ENCODE measurements at places on chromosomes 2 and 18.

DNA sequence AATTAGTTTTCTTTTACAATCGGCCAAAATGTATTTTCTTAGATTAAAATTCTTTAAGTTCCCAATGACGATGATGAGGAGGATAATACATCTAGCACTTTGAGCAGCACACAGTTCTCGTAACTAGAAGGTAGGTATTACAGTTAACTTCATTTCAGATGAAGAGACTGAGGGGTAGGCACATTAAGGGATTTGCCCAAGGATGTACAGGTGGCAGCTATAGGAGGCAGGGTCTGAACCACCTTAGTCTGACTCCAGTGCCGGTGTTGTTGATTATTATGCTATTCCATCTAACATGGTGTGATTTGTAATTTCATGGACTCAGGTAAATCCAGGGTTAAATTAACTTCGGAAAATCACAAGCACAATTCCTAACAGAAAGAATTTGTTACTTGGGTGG lies 1.1 kb downstream of the CD28 start:
- DNase-seq: no peak

- no peak for DNase-seq
Measured at GRCh38 chr2:53515435-53516332, 251.9 kb upstream of the CHAC2 start.

- peak; percentile 30 for DNase-seq
Measured at GRCh38 chr2:61017003-61017555, 441 bp upstream of the PEX13 start.

DNA sequence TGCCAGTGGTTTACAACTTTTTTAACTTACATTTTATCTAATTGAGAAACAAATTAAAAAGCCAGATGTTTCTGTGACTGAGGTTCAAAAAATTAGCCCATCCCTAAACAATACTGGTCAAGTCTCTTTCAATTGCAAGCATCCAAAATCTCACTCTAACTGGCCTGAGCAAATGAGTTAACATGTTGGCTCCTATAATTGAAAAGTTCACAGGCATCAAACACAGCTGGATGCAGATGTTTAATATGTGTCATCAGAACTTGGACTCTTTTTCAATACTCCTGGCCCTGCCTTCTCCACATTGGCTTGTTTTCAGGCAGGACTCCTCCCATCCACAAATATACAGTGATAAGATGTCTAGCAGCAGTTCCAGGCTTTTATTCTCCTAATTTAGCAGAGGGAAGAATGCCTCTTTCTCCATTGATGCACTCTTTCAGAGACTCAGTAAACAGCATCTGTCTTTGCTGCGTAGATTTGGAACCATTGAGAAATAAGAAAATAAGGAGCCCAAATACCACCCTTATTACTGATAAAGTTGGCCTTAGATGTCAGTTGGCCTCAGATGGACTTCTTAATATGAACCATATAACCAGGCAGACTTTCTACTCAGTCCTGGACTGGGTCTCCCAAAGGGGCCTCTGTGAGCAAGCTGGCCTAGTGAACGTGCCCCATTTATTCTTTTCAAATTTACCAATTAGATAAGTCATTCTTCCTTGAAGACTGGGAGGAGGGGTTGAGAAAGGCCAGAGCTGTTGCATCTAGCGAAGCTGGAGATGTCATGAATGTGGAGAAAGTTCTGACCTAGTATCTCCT lies 30.4 kb upstream of the FN1 start:
- no peak for DNase-seq

DNA sequence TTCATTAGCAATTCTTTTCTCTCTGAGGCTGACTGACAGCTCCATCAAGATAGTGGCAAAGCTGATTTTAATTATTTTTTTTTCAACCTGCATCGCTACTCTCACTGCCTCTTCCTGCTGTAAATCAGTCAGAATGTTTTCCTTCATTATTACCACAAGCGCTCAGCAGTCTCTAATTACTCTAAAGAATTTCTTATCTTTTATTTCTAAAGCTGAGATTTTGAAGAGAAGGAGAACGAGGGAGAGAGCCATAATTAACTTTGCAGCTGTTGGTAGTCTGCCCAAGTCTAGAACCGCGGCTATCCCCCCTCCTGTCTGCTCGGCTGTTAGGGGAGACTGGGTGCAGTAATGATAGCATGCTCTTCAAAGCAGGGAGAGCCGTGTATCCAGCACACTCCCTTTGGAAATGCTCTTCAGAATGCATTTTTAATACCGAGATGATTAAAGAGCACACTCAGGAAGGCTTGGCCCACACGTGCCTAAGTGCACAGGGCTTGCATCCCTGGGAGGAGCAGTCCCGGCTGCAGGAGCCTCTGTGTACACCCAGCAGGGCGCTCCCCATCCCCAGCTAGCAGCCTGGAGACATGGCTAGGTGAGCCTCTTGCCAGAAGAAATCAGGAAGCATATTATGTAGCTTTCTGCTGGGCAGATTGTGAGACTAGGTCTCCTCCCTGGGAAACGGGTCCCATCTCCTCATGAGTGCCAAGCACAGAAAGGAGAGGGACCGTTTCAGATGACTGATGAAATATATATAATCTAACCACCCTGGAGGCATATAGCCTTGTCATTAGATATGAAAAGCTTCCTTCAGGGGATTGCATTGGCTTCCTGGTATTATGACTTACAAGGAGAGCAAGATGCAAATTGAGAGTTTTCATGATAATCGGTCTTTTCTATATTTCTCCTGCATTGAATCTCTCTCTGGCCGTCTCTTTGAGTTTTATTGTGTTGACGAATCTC lies 555.2 kb downstream of the CMPK2 start:
- no peak for DNase-seq

DNA sequence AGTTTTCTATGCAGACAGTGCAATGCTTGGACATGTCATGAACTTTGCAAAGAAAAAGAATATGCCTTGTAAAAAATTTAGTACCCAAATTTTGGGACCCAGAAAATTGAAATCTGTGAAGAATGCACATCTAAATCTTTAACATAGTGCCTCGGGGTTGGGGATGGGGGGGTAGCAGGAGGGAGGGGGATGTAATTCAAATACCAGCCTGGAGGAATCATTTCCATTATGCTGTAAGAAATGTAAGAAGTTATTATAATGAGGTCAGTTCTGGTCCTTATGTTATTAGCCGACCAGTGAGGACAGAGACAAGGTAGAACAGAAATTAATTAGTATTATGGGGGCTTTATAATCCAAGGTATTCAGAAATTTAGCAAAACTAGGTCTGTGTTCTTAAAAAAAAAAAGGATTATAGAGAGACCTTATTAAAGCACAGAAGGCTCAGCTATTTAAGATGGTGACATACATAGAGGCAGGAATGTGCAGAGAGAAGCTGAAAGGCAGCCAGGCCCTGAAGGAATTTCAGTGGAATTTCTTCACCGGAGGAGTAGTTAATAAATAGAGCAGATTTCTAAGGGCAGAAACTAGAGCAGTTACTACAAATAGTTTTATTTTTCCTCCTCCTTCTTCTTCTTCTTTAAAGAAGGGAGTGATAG lies 89.0 kb upstream of the RBMS1 start:
- DNase-seq: no peak

- no peak for DNase-seq
Measured at GRCh38 chr2:153474876-153475435, 3.6 kb downstream of the RPRM start.

DNA sequence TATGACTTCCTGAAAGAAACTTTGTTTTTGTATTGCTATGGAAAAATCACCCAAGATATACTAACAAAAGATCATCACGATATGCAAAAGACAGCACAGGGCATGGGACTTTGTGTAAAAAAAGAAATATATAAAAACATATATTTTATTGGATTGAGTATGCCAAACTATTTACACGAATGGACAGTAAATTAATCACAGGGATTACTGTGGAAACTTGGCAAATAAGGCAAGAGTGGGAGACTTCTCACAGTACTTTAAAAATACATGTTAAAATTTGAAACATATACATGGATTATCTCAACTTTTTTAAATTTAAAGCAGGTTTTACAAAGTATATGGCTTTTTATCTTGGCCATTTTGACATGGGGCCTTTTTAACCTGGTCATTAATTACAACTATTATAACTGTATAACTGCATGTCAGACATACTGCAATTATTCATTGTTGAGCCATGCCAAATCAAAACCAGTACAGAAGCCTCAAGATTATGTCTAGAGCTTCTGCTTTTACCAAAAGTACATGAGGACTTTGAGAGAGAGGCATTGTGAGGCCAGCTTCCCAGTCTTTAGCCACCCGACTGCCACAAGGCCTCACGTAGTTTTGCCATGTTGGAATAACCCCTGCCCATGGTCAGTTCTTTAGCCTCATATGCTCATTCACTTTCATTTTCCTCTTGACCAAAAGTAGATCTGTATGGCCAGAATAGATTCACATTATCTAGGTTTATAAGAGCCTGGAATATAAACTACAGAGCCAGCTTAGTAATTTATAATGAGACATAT lies 419.8 kb downstream of the SETBP1 start:
- no peak for DNase-seq

DNA sequence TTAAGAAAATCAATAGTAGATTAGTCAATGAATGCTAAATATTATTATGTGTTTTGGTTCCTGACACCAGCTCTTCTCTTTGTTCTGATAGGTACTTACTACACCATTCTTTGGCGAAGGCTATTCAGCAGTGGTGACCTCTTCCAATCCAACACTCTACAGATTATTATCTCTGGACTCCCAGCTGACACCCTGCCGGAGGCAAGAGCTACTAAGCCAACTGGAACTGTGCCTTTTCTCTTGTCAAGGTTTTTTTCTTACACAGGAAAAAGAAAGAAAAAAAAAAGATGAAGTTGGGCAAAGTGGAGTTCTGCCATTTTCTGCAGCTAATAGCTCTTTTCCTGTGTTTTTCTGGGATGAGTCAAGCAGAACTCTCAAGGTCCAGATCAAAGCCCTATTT lies 11.7 kb downstream of the CDH7 start:
- no peak for DNase-seq

GRCh38 chr18:74179623-74180199 lies 31.4 kb downstream of the TIMM21 start:
- DNase-seq: no peak

- no peak for DNase-seq
Measured at GRCh38 chr2:237739101-237739500, 59.5 kb upstream of the RBM44 start.

DNA sequence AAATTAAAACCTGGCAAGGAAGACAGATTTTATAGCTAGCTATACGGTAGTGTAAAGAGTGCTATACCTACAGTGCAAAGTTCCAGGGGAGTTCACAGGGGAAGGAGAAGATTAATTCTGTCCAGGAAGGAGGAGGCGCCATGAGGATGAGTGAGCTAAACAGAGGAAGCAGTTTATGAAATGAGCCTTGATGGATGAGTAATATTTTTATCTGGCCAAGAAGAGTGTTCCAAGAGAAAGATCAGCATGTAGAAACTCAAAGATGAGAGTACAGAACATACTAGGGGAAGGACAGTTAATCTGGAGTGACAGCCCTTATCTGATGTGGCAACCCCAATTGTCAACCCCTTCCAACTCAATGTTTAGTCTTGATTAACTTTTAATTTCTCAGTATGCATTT lies 54.8 kb downstream of the CDH20 start:
- no peak for DNase-seq

DNA sequence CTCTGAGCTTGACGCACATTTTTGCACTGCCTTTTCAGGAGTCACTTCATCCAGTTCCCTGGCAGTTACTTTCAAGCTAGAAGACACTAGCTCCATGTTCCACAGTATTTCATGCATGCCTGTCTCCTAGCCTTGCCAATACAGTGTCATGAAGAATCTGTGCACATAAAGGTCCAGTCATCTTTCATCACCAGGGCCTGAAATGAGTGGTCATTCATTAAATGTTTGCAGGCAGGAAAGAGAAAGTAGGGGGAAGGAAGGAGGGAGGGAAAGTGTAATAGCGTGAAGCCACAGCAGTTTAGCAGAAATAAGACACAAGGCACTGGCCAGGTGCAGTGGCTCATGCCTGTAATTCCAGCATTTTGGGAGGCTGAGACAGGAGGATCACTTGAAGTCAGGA lies 92.4 kb upstream of the COPS8 start:
- no peak for DNase-seq

DNA sequence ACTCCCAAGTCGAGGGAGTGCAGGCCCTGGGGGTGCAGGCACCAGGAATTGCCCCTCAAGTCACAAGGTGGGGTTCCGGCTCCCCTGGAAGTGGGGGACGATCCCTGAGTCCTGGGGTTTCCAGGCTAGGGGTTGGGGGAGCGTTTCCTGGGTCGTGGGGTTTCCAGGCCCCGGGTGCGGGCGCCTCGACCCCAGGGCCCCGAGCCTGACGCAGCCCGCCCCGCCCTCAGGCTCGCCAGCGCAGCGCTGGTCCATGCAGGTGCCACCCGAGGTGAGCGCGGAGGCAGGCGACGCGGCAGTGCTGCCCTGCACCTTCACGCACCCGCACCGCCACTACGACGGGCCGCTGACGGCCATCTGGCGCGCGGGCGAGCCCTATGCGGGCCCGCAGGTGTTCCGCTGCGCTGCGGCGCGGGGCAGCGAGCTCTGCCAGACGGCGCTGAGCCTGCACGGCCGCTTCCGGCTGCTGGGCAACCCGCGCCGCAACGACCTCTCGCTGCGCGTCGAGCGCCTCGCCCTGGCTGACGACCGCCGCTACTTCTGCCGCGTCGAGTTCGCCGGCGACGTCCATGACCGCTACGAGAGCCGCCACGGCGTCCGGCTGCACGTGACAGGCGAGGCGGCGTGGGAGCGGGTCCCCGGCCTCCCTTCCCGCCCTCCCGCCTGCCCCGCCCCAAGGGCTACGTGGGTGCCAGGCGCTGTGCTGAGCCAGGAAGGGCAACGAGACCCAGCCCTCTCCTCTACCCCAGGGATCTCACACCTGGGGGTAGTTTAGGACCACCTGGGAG lies 12.0 kb downstream of the SIGLEC15 start:
- peak; percentile 51 for DNase-seq

DNA sequence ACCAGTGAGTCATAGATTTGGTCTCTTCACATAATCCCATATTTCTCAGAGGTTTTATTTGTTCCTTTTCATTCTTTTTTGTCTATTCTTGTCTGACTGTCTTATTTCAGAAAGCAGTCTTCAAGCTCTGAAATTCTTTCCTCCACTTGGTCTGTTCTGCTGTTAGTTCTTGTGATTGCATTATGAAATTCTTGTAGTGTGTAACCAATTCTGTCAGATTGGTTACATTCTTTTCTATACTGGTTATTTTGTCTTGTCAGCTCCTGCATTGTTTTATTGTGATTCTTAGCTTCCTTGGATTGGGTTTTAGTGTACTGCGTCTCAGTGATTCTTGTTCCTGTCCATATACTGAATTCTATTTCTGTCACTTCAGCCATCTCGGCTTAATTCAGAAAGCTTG lies 18.6 kb downstream of the EHBP1 start:
- no peak for DNase-seq

GRCh38 chr18:46856973-46857372 lies 60.3 kb downstream of the PIAS2 start:
- DNase-seq: no peak

DNA sequence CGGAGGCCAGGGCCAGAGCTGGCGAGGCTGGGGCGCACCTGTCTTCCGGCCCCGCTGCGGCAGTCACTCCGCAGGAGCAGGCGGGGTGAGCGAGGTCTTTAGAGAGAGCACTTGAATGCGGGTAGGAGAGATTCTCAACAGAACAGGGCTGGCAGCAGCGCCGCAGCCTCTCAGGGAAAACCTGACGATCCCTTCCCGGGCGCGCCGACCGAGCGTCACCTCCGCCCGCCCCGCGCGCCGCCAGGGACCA lies 526 bp downstream of the PRKRA start:
- DNase-seq: no peak
